ENCODE measurements at places on chromosomes 7 and 10.

GRCh38 chr7:139893999-139894398 lies 64.9 kb downstream of the TBXAS1 start:
- peak; percentile 9 for DNase-seq

- no peak for DNase-seq
Measured at GRCh38 chr7:157439149-157439548, 102.3 kb downstream of the DNAJB6 start.

DNA sequence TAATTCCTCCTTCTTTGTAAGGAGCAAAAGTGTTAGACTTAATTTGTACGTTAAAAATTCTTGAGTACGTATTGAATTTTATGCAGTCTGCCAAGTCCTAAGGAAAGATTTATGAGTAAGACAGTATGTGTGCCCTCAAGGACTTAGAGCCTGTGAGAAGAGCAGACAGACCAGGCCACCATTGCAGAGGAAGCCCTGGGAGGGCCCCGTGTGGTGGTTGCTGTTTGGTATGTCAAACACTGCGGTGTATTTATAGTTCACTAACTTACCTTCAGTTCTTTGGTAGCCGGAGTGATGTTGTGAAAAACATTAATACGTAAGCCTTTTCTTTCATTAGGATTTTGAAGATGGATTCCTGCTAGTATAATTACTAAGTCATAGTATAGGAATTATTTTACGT lies 82.9 kb downstream of the GALNT11 start:
- no peak for DNase-seq

DNA sequence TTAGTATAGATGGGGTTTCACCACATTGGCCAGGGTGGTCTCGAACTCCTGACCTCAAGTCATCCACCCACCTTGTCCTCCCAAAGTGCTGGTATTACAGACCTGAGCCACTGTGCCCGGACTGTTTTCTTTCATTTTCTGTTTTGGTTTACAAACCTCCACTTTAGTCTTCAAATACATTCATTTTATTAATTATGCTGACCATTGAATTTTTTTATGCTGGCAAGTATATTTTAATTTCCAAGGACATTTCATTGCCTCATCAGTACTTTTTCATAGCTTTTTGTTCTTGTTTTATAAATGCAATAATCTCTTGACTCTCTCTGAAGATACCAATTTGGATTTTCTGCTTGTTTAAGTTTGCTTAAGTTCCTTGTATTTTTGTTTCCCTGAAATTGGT lies 170.5 kb downstream of the CACNB2 start:
- DNase-seq, result no peak

DNA sequence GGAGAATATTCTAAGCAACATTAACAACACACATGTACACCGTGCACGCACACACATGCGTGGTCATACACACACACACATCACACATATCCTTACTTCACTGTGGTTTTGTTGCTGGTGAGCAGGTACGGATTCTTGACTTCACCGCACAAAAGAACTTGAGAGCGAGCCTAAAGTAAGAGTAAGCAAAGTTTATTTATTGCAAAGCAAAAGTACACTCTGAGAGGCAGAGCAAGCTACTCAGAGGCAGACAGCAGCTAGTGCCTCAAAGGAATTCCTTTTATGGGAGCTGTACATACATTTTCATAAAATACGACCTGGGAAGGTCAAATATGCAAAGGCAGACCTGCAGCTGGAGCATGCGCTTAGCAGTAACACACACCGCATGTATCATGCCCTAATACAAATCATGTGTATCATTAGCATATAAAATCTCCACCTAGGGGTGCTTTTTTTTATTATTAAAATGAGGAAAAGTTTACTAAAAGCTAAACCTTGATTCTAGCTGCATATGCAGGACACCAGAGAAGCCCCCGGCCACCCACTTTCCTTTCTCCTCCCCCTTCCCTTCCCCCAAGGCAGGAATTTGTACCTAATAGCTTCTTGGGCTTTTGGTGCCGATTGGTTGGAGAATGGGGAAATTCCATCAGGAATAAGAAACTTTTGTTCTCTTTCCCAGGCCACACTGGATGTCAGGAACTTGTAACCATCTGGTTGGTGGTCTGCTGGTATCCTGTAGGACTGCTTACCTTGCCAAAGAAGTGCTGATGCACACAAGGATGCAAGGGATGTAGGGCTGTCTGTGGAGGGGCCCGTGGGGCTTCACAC lies 16.5 kb upstream of the GPR37 start:
- DNase-seq, result no peak

DNA sequence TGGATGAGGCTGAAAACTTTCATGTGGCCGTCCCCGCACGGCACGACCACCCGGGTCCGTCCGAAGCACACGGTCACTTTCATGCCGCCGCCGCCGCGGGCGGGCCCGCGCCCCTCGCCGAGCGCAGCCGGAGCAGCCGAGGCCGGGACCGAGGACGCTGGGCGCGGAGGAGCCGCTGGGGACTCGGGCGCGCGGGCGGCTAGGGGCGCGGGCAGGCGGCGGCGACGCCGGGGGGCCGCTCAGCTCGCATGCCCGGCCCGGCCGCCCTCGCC lies 247 bp downstream of the PARD3 start:
- DNase-seq, result no peak

- no peak for DNase-seq
Measured at GRCh38 chr10:34711500-34711899, 103.6 kb downstream of the PARD3 start.

DNA sequence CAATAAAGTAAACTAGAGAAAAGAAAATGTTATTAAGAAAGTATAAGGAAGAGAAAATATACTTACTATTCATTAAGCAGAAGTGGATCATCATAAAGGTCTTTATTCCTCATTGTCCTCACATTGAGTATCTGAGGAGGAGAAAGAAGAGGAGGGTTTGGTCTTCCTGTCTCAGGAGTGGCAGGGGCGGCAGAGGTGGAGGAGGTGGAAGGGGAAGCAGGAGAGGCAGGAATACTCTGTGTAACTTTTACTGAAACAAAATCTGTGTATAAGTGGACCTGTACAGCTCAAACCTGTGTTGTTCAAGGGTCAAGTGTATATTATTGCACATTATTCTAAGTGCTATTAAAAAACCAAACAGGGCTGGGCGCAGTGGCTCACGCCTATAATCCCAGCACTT lies 34.2 kb upstream of the EPC1 start:
- no peak for DNase-seq

DNA sequence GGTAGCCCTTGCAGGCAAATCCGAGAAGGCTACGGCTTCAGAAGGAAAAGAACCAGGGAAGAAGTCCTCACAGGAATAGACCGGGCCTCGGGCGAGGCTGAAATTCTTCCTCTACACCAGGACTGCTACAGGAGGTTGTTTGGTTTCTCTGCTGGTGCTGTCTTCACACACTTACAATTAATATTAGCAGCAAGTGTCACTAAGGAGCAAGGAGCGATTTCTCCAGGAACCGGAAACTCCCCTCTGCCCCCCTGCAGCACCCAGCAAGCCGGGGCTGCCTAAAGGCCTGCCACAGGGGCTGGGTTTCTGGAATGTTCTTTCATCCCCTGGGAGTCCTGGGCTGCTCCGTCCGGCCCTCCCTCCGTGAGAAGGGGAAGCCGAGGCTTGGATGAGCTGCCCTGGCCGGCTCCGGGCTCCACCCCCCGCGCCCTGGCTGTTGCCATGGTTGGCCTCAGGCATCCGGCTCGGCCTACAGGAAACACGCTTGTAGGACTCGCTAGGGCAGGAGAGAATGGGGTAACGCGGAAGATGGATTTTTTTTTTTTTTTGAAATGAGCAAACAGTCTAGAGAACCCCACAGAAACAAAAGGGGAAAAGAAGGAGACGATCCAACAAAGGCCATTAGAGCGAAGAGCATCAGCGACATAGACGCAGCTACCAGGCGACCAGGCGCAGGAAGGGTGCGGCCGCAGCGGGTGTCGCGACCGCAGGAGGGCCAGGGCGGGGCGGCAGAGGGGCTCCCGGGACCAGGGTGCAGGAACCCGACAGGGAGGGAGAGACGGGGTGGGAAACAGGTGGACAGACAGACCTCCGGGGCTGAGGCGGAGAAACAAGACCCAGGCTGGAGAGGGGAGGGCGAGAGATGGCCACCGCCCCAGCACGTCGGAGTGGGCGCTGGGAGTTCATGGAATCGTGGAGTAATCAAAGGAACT lies 33.0 kb downstream of the EN2 start:
- DNase-seq, result no peak

DNA sequence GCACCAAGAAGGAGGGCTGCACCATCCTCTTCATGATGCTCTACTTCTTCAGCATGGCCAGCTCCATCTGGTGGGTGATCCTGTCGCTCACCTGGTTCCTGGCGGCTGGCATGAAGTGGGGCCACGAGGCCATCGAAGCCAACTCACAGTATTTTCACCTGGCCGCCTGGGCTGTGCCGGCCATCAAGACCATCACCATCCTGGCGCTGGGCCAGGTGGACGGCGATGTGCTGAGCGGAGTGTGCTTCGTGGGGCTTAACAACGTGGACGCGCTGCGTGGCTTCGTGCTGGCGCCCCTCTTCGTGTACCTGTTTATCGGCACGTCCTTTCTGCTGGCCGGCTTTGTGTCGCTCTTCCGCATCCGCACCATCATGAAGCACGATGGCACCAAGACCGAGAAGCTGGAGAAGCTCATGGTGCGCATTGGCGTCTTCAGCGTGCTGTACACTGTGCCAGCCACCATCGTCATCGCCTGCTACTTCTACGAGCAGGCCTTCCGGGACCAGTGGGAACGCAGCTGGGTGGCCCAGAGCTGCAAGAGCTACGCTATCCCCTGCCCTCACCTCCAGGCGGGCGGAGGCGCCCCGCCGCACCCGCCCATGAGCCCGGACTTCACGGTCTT lies 1.9 kb downstream of the FZD1 start:
- DNase-seq, result no peak

DNA sequence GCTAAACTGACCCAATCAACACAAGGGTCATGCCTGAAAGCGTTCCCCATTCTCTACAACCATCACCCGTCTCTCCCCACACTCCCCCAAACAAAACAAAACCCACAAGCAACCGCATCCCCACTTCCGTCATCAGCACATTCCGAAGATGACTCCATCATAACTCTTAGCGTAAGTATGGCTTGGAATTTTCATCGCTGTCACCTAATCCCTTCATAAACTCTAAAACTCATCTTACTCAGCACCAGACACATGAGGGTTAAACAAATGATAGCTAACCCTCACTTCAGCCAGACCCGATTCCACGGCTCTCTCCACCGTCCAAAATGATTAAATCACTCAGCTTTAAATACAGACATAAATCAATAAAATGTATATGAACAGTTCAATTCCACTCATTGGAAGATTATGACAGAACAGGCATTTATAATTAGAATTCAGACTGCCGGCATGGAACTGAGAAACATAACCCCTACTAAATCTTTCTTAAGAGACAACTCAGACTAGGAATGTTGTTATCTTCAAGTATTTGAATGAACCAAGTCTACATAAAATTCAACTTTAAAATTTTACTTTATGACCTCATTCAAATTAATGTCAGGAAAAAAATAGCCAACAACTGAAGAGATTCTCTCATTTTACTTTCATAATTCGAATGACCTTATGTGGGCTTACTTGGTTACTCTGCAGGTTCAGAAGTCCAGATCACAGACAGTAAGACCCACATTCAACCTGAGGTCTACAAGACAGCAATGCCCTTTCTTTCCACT lies 215.9 kb downstream of the PARD3 start:
- no peak for DNase-seq

GRCh38 chr7:10798044-10798443 lies 175.6 kb upstream of the PHF14 start:
- DNase-seq, result no peak

DNA sequence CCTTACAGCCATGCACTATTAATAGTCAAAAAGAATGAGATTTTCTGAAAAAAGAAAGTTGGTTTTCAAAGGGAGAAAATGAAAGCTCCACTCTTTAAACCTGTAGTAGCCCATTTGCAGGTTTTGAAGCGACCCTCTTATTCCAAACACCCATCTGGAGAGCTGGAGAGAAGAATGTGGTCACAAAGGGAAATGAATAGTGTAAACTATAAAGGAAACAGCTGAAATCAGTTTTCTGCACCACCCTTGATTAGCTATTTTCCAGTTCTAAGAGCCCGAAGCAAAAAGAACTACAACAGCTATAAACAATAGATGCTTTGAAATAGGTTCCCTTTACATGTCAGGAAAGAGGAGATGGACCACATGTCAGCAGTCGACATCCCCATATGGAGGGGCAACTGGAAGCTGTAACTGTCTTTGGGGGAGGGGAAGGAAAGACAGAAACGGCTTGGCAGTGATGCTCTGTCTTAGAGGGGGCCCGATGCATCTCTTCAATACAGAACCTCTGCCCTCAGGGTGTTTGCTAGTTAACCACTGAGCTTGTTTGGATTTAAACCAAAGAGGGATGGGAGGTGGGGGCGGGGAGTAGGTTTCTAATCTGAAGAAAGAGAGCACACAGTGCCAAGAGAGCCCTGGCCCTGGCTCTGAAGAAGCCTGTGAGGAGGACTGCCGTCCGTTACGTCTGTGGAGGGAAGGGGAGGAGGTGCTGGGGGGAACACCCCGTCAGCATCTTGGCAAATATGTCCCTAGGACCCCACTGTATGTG lies 55.3 kb downstream of the CPVL start:
- no peak for DNase-seq

DNA sequence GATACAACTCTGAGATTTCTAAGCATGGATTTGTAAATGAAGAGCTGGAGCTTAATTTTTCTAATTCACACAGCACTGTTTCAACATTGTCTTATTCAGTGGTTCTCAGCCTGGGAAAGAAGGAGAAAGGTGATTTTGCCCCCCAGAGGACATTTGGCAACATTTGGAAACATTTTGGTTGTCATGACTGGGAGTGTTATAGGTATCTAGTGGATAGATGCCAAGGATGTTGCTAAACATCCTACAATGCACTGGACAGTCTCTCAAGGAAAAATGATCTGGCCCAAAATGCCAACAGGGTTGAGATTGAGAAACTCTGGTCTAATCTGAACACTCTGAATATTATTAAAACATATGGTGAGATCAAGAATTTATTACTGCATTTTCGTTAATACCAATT lies 3.8 kb upstream of the CAV2 start:
- DNase-seq, result no peak

DNA sequence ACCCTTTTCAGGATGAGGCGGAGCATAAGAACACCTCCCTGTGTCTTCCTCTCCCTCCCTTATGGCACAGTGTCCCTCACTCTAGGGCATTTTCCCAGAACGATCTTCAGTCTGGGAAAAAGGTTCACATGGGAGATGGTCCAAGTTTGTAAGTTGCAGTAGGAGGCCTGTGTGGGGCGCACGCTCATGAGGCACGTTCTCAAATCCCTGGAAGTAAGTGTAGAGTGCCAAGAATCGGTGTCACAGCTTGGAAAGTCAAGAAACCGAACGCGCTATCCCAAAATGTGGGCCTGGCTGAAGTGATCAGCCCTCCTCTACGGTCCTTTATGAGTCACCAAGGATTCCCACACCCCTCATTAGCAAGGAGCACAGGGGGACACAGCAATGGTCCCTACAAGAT lies 23.9 kb upstream of the SMARCD3 start:
- no peak for DNase-seq

All from NCI-H187 treated with DMSO at 0.1 percent for 48 hours (cell line).